Left renal cortex interstitium (tissue), 4 donors: ENCODE measurements at places on chromosomes 4 and X.
A peak's percentile ranks its signal among the peaks of the same experiment; 100 is the strongest.

GRCh38 chrX:8377041-8377440, 87.6 kb upstream of the VCX3B start:
- DNase-seq, result no peak

- DNase-seq, result no peak
These were observed 88.0 kb downstream of the IRF2 start for GRCh38 chr4:184386271-184386781.

GRCh38 chrX:40068048-40068447, 29.7 kb downstream of the BCOR start:
- no peak for DNase-seq

GRCh38 chr4:70365479-70365878, 4.9 kb downstream of the SMR3A start:
- DNase-seq, result no peak

- DNase-seq, result no peak
These were observed 160.1 kb downstream of the PTCHD1 start for GRCh38 chrX:23494741-23495140.

DNA sequence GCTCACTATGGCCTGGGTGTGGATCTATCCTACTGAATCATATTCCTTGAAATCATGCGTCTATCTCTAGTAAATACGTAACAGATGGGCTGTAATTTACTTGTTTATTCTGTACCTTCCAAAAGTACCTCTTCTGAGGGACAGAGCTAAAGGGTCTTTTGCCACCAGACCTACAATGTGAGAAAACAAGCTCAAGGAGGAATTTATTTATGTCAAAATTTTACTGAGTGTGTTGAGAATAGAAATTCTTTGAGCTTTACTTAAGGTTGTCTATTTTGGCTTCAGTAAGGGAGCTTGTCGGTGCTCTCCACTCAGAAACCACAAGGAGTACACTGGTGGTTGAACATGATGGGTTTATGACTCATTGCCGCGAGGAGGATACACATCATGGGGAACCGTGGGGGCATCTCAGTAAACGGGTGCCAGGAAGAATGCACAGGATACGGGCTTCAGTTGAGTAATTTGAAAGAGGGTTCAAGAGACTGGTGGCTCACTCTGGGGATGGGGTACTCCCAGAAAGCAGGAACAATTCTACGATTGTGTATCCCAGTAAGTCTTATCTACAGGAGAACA, 3.0 kb downstream of the ANK2 start:
- DNase-seq, result no peak

GRCh38 chrX:65241059-65241721, 264.9 kb upstream of the ZC4H2 start:
- DNase-seq, result no peak

- no peak for DNase-seq
These were observed 96.5 kb downstream of the GATB start for GRCh38 chr4:151664289-151664688.

DNA sequence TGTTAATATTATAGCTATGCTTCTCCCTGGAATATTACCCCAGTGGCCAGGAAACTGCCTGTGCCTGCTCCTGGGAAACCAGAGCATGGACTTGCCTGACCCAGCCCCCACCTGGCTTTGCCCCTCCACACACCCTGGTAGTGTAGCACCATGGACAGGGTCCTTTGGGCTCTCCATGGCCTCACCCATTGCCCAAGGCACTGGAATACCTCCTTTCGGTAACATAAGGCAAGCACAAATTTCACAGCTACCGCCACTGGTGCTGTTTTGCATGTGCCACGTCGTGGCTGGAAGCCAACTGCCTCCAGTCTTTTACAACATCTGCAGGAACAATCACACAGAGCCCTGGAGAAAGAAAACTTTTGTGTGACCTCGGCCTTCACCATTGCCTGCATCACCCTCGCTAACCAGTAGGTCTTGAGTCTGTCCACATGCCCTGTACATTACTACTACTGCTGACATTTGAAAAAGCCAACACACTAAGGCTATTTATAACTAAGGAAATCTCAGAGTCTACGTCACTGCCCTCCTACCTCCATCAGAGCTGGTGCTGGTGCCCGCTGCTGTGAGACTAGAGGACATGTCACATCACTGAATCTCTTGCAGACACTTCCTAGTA, 47.7 kb downstream of the HPGD start:
- DNase-seq, result no peak

- no peak for DNase-seq
These were observed 61.4 kb downstream of the WFS1 start for GRCh38 chr4:6331018-6331417.

DNA sequence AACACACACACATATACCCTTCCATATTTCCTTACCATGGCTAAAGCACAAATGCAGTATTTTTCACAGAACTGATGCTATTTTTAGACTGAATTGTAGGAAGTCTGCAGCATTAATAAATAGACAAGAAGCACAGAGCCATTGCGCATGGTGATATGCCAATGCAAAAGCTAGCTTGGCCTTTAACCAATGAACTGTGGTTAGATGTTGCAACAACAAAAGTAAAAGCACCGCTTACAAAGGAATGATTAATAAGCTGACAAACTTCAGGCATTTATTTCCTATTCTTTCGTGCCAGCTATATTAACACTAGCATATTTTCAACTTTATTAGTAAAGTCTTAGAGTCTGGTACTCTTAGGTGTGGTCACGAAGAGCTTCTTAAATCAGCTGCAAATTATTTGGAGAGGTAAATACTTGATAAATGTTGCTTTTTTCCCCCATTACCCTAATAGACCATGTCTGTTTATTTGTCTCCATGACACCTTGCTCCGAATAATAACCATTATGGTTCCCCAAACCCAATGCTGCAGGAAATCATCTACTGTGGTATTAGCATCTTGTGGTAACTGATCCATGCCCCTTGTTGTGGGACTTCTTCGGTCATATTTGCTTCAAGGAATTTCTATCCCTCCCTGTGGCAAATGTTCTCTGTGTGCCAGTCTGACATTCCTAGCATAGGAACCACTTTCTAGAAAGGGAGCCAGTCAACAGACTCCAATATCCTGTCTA, 306.1 kb upstream of the TAPT1 start:
- no peak for DNase-seq

DNA sequence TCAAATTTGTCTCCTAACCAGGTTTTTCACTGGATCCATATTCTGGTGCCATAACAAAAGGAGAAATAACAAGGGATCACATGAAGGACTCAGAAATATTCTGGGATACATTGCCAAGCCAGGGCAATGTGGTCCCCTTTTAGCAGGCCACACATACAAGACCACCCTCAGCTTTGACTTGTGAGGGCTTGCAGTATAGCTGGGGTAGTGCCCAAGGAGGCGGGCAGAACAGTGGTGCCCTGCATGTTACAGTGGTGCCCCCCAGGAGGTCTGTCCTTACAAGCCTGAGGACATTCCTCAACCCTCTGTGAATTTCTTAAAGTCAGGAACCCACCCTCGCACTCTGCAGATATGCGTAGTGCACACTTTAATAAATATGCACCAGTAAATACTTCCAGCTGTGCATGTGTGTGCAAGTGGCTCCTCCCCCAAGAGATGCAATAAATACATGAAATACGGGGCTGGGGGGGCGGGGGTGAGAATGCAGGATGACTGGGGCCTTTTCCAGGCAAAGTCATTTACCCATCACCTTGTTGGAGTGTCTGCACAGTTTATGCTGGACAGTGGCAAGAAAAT, 34.4 kb upstream of the TBL1X start:
- no peak for DNase-seq

- no peak for DNase-seq
These were observed 3.1 kb downstream of the SYAP1 start for GRCh38 chrX:16722481-16722880.

- DNase-seq, result no peak
These were observed 69.6 kb upstream of the SLC4A4 start for GRCh38 chr4:71269233-71269632.

DNA sequence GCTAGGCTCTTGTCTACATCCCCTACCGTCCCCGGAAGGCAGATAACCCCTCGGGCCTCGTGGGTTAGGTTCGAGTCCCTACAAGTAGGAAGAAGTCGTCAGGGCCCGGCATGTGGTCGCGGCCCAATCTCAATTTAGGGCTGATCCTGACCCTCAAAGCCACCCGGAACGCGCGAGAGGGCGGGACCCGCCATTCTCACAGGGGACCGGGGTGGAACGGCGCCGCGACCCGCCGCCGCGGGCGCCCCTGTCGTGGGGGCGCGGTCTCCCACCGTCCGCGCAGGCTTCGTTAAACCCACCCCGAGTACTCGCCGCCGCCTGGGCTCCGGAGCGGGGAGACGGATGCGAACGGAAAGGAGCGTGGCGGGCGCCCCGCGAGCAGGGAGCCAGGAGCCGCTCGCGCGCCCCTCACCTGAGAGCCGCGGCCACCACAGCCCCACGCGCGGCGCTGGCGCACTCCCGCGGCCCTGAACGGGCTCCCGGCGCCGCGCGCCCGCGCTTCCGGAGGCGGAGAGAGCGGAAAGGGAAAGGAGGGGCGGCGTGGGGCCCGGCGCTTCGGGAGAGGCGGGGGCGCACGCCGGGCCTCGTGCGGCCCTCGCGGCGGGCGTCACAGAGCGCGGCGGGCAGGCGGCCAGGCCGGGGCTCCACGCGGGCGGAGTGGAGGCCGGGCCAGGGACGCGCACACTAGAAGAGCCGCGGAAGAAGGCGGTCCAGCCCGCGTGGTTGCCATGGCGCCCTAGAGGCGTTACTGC, at the start of gene CFAP97:
CFAP97 (minus strand) TSS at position 515 of the 752 bp plus-strand sequence. CDS start 12,804 bp downstream, outside the sequence.
- DNase-seq, result no peak

DNA sequence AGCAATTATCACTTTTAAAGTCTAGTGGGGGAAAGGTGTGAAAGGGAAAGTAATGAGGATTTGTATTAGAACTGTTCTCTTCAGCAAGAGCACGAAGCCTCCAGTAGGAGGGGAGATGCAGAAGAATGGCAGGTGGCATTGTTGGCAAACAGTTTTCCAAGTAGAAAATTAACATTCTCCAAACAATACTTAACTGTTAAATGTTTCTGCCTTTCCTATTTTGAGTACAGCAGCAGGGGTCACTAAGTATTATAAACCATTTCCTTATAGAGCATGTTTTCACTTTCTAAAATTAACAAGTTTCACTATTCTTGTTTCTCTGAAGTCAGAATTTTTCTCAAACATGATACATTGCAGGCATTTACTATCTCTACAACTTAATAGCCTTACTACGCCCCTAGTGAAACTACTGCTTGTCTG, 58.7 kb downstream of the LEF1 start:
- DNase-seq, result no peak

- no peak for DNase-seq
These were observed 10.1 kb upstream of the RASL11B start for GRCh38 chr4:52852041-52852440.

- DNase-seq, result peak; percentile 2
These were observed 172.8 kb upstream of the CXCL13 start for GRCh38 chr4:77432717-77433417.

DNA sequence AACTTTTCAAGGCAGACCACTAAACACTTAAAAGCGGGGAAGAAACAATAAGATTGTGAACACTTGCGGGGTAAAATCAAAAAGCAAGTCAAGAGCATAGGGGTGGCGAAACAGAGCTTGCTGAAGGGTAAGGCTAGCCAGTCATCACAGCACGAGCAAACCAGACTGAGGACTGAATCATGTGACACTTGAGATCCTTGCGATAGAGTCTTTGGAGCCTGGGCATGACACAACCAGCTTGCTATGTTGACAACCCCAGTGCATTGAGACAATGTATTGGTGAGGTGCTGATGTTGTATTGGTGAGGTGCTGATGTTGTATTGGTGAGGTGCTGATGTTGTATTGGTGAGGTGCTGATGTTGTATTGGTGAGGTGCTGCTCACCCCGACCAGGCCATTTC, 72.3 kb downstream of the SLIT2 start:
- no peak for DNase-seq

DNA sequence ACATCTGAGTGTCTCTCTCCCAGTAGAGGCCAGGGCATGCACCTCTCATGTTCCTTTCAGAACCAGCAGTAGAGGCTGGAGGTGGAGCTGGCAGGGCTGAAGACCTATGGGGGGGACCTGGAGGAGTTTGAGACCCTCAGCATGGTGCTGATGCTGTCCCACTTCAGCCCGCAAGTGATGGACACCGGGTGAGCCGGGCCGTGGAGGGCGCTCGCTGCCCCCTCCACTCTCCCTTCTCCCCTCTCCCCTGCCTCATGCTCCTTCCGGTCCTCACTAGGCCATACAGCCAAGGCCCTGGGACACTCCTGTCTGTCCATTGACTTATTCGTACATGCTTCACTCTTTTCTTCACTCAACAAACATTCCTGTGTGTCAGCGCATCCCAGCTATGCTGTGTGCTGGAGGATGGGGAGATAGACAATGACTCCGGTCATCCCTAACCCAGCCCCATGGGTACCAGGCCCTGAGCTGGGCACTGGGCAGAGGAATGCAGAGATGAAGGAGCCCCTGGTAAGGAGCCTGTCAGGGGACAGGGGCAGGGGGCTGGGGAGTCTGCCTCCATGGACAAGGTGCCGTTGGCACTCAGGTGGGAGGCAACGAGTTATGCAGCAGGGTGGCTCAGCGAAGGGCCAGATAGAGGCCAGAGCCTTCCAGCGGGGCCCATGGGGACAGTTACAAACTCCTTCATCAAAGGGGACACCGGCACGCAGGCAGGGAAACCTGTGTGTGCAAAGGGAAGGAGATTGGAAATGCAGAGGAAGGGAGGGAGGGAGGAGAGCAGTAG, 28.4 kb upstream of the WFS1 start:
- DNase-seq, result no peak

DNA sequence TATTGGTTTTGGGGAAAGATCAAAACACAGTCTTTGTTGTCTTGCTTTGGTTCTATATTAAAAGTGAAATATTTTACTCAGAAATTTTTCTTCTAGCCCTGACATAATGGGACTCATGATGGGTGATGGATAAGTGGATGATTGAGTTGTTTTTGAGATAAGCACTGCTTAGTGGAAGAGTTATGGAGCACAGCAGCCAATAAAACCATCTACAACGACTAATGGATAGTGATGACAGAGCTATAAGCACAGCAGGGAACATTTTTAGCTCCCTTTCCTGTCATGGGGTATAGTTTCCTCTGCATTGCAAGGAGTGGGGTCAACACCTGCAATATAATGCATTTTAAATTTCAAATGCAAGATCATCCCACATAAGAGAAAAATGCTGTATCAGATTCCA, 812.4 kb downstream of the STPG2 start:
- no peak for DNase-seq

GRCh38 chrX:39944416-39944815, 153.3 kb downstream of the BCOR start:
- DNase-seq, result no peak

DNA sequence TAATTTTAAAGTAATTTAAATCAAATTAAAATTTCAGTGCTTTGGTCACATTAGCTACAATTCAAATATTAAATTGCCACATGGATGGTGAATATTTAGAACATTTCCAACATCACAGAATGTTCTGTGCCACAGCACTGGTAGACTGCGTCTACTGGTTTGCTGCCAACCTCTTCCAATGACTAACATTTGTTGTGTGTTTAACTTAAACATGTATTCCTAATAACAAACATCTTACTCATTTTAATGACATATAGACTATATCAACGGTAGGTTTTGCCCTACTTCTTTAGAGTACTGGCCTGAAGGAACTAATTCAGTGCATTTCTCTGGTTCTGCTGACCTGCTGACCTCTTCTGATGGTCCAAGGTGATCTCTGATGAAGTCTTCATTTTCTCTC, 157.6 kb downstream of the DCK start:
- DNase-seq, result no peak
